Myocyte (in vitro differentiated cells): ENCODE measurements at places on chromosomes 1 and 21.
A peak's percentile ranks its signal among the peaks of the same experiment; 100 is the strongest.

DNA sequence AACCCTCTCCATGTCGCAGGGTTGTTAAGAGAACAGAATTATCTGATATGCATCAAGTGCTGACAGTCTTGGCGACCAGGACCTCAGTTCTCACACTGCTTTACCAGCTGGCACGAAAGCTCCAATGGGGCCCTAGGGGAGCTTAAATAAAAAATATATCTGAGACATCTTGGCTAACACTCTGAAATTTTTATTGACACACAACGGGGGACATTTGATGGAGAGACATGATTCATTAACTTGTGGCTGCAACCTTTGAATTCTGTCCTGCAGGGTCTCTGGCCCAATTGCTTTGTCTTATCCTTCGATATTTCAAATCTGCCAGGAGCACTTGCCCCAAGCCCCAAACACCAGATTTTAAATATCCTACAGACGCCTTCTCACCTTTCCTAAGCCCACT, 567.0 kb downstream of the AJAP1 start:
- no peak for DNase-seq

DNA sequence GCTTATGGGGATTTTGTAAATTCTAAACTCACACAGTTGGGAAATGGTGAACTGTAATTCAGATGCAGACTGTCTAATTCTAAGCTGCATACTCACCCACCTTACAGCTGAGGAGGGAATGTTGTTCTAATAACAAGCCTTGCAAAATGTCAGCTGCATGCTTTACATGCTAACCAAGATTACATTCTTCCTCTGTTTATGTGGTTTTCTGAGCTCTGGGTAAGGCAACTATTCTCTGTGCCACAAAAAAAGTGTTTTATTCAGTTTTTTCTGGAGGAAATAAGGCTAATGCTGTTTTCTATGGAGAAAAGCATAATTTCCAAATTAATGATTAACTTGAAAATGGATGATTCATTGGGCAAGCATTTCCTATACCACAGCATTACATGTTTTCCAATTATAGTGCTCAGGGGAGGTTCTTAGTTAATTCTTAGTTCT, 64.9 kb downstream of the RGS13 start:
- peak; percentile 37 for DNase-seq

GRCh38 chr1:201274616-201275252, 8.6 kb upstream of the PKP1 start:
- DNase-seq = peak; percentile 87

GRCh38 chr1:74502432-74502831, 10.0 kb downstream of the LRRC53 start:
- peak; percentile 57 for DNase-seq

DNA sequence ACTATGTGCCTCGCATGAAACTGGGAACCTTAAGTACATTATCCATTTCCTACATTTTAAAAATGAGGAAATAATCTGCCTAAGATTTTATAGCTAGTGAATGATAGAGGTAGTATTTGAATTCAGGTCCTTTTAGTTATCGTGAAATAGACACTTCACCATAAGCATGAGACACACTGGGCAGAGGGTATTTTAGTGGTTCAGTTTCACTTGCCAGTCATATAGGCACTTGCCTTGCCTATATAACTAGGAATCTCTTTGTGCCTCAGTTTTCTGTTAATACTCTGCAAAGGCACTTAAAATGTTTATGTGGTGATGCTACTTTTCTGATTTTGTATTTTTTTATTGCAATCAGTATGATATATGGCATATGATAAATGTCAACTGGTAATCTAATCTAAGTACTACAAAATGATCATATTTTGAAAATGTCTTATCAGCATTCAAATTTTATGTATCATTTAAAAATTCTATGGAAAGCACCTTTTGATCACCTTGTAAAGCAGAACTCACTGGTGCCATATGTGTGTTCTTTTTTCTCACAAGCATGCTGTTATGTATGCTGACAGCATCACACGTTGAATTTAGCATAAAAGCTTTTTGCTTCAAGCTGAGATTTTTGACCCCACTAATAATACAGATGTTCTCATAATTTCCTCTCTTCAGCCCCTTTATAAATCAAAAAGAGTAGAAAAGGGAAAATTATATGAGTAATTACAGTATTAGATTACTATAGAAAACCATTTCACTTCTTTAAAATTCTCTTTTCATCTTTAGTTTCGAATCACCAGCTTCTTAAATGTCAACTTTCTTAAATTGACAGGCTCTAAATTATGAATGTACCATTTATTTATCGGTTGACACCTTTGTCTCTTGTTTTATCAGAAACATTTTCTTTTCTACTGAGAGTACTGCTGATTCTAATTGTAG, 52.6 kb downstream of the RPS6KC1 start:
- no peak for DNase-seq

DNA sequence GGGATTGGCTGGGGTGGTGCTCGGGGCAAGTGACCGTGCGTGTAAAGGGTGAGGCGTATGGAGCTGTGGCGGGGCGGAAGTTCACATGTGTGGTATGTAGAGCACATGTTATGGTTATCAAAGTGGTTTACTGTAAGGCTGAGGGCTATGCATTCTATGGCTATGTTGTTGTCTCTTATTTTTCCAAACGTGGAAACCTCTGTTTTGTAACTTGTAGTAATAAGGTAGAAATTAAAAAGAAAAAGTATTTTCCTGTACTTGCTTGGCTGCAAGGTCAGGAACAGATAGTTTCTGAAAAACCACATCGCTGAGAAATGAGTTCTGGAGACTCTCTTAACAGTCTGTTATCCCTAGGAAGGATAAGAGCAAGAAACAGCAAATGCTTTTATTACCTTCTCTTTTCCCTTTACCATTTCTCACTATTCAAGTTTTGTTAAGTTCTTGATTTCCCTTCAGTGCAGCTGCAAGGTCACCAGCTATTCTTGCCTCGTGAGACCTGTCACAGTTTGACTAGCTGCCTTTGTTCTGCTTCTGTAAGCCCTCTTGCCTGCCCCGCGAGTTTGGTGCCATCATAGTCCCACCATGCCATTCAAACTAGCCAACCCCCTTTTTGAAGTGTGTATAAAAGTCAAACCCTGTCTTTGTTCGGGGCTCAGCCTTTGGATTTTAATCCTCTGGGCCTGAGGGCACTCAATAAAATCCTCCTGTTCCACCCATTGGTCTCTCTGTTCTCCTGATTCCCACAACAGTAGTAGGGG, 9.5 kb downstream of the RNU1-2 start:
- peak; percentile 49 for DNase-seq

GRCh38 chr1:30386156-30386926, 337.0 kb downstream of the MATN1 start:
- DNase-seq = no peak

GRCh38 chr1:232634096-232634495, 4.2 kb upstream of the SIPA1L2 start:
- no peak for DNase-seq

- no peak for DNase-seq
These were observed 170.5 kb downstream of the FOXD2 start for GRCh38 chr1:47608296-47608875.

- DNase-seq = peak; percentile 77
These were observed 44.9 kb upstream of the CYP2J2 start for GRCh38 chr1:59971464-59971911.

GRCh38 chr1:55143684-55144083, 71.5 kb downstream of the USP24 start:
- no peak for DNase-seq

- DNase-seq = no peak
These were observed 197.5 kb upstream of the KIAA0040 start for GRCh38 chr1:175390081-175390481.

DNA sequence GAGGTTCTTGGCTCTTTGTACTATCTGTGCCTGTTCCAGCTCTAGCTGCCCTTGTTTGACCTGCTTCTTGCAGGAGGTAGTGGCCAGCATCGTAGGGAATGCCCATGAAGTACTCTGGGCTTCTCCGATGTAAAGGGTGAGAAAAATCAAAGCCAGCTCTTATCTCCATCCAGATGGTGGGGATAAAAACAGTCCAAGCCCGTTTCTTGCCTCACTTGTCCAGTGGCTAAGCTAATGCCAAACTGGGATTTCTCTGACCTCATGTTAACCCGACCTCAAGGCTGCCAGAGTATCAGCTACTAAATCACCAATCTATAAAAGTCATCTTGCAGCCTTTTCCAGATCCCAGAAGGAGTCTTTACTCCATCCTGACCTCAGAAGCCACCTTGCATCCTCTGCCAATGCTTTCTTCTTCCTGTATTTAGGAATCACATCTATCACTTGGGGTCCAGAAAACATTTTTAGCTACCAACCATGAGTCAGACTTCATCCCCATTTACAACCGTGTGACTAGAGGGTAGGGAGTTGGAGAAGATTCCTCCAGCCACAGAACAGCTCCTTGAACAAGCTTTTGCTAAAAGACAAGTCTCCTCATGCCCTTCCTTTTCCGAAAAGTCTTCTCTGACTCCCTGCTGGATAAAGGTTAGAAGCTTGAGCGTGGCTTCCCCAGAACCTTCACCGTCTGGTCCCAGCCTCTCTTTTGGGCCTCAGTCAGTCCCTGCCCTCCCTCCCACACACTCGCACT, 35.9 kb downstream of the KCNC4 start:
- peak; percentile 33 for DNase-seq
